Right atrium auricular region (tissue), 2 donors: ENCODE measurements at places on chromosomes 13 and 19. TPM values are rescaled to one million over a fixed set of nuclear protein-coding genes. Genes with fewer than 3 reads are reported as not detected.

Gene MAB21L1
- total RNA-seq, result 0.83 TPM

Gene GARRE1
- 28.0 TPM for total RNA-seq

DNA sequence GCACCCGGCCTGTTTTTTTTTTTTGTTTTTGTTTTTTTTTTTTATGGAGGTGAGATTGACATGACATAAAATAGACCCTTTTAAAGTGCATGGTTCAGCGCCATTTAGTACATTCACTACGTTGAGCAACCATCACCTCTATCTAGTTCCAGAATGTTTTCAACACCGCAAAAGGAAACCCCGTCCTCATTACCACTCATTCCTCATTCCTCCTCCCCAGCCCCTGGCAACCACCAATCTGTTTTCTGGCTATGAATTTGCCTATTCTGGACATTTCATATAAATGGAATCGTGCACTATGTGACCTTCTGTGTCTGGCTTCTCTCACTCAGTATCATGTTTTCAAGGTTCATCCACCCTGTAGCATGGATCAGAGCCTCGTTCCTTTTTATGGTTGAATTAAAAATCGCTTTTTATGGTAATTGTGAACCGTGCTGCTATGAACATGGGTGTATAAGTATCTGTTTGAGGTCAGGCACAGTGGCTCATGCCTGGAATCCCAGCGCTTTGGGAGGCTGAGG, 9.9 kb upstream of the ADGRE5 start:
- no peak for DNase-seq

DNA sequence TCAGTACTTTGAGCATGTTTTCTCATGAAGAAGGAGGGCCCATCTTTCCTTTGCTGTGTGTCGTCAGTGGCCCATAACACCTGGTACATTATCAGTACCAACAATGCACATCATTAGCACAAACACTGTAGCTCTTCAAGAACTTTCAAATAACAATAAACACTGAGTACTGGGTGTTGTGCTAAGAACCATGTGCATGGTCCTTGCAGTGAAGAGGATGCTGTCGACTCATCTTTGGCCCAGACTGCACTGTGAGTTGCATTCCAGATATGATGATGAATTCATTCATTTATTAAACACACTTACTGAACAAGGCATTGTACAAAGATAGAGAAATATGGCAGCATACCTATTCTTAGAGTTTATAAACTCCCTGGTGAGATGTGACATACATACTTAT, 55.8 kb downstream of the FLT3 start:
- no peak for DNase-seq

DNA sequence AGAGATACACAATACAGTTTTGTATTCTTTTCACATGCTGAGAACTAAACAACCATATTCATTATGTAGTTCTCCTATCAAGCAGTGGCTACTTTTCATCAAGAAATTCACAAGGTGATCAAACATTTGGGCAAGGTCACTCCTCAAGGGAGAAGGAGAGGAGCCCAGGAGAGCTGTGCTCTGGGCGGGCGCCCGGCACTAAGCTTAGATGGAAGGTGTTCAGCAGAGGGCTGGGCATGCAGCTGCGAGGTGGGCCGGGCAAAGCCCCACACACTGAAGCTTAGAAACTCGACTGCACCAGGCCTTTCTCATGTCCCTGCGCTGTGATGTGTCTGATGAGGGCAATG, 30.4 kb upstream of the SPACA7 start:
- DNase-seq, result no peak

GRCh38 chr13:33958964-33959363, 141.0 kb downstream of the RFC3 start:
- no peak for DNase-seq

GRCh38 chr13:29903996-29904395, 53.6 kb upstream of the UBL3 start:
- no peak for DNase-seq
